Fibroblast of skin of scalp (primary cell): ENCODE measurements at places on chromosomes 12 and 14.

GRCh38 chr14:63670692-63671091 is 29.0 kb upstream of the WDR89 start:
- DNase-seq = no peak

DNA sequence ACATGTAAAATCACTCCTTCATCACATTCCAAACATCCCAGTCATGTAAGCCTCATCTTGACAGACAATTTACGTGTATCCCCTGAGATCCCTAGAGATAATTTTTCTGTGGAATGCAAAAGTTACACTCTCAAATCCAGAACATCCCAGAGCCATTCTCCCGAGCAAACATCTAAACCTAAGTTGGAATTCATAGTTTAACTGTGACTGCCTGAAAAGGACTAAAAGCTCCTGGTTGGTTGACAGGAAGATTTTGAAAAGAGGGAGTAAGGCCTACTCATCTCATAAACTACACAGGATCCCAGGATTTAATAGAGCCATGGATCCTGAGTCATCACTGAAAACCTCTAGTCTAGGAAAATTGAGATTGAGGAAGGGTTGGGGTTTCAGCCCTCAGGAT is 123.6 kb downstream of the SCN8A start:
- DNase-seq = peak; percentile 84

DNA sequence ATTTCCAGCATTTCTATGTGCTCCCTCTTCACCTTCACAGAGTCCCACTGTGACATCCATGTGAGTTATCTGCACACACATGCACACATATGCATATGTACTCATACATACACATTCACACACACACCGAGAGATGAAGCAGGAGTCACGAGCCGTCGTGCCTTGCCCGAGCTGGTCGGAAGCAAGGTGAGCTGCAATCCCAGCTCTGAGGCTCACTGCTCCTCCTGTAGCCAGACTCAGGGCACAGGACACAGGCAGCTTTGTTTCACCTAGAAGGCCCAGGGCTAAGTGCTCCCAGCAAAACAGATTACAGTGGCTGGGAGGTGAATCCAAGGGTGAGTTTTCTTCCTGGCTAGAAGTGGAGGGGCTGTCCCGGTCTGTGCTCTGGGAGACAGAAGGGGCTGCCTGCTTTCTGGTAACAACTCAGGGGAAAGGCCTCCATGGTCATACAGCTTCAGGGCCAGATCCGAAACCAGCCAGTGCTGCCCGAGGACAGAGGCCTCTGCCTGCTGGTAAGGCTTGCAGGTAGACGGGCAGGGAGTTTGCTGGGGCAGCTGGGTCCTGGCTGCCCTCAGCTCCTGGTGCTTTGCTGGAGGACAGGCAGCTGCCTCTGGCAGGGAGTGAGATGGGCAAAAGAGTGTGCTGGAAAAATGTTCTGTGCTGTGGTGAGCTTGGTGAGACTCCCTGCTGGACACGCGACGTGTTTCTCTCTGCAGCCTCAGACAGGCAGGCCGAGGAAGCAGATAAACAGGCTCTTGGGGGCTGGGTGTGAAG is 123.7 kb downstream of the CRACR2A start:
- no peak for DNase-seq

- no peak for DNase-seq
These were observed 30.5 kb downstream of the RPH3A start for GRCh38 chr12:112822056-112822455.

- no peak for DNase-seq
These were observed 7.7 kb downstream of the CSRP2 start for GRCh38 chr12:76871082-76871481.

DNA sequence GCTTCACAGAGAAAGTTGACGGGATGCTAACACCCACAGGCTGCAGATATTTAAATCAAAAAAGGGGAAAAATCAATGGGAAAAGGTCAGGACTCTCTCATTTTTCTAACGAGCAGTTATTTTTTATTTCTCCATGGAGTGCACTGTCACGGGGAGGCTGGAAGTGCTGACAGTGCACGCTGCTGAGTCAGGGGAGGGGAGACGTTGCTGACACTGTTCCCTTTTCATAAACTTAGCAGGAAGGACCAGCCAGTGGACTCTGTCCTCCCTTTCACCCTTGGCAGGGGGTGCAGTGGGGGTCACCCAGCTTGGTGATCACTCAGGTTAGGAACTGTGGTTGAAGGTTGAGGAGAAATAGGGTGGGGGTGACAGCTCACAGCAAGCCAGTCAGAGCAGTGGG is 65.6 kb upstream of the FUT8 start:
- DNase-seq = no peak

DNA sequence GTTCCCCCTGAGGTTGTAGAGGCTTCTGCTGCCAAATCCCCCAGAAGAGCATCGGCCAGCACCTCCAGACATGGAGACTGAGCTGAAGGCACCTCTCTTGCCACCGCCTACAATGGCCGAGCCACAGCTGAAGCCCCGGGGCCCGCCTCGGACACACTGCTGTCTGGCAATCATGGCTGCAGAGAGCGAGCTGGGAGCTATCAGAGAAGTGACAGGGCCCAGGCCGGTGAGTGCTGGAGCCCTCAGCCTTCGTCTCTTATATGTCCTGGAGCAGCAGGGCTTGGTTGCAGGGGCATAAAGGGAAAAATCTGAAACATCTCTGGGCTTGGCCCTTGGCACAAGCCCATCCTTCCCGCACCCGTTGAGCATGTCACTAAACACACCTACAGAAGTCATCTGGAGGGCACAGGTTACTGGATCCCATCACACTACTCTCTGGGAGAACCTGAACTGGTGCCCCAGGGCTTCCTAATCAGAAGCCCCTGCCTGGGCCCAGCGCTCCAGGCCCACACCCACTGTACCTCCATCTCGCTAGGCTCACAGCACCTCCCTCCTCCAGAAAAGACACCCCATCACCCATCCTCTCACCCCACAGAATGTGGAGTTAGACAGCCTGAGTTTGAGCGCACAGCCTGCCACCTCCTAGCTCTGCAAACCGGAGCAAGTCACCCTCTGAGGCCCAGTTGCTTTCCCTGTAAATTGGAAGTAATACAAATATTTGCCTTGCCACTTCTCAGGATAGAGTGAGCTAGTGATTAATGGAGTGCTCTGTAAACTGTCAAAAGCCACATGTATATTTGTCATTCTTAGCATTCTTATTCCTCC is at the start of gene KRT4:
Gene KRT4 (minus strand): TSS at position 232 of the 825 bp plus-strand sequence. CDS start 58 bp downstream, at position 174.
- peak; percentile 54 for DNase-seq

- DNase-seq = no peak
These were observed 5.4 kb downstream of the REC8 start for GRCh38 chr14:24177041-24177825.

- DNase-seq = no peak
These were observed 471 bp downstream of the MTRFR start for GRCh38 chr12:123233505-123234308.

GRCh38 chr12:97022536-97023230 is 115.6 kb downstream of the NEDD1 start:
- DNase-seq = no peak

DNA sequence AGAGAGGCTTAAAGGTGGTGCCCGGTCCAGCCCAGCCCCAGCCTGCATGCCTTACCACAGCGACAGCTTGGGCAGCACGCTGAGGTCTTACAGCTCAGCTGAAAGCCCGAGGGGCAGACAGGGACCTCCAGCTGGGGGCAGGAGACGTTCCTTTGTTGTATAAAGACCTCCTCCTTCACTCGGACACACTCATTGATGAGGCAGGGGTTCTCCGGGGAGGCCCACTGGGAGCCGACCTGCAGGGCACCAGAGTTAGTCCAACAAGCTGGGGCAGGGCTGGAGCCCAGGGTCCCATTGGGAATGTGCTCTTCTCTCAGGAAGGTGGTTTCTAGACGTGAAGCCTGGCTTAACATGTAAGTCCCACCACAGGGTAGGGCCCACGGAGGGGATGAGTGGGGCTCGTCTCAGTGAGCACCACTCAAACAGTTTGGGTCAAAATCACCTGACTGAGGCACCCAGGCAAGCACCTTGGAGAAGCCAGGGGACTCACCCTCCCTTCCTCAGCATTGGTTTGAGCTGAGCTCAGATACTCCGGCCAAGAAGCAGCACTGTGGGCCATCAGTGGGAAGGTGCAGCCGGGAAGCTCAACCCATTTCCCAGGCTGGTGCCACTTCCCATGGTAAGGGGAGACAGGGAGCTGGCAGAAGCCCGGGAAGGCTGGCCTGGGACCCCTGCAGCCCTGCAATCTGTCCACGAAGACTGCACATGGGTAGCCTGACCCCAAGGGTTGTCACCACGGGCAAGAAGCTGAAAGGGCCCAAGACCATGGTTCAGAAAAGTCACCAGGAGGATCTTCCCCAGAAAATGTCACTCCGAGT is 24.3 kb upstream of the ANO2 start:
- no peak for DNase-seq

GRCh38 chr12:25495331-25496097 is 57.6 kb downstream of the LMNTD1 start:
- peak; percentile 84 for DNase-seq

- no peak for DNase-seq
These were observed 184.0 kb downstream of the SRGAP1 start for GRCh38 chr12:64028541-64028940.

- peak; percentile 94 for DNase-seq
These were observed 183.1 kb downstream of the TMTC3 start for GRCh38 chr12:88325076-88325815.

- DNase-seq = no peak
These were observed 79.6 kb downstream of the MOK start for GRCh38 chr14:102225386-102225785.

DNA sequence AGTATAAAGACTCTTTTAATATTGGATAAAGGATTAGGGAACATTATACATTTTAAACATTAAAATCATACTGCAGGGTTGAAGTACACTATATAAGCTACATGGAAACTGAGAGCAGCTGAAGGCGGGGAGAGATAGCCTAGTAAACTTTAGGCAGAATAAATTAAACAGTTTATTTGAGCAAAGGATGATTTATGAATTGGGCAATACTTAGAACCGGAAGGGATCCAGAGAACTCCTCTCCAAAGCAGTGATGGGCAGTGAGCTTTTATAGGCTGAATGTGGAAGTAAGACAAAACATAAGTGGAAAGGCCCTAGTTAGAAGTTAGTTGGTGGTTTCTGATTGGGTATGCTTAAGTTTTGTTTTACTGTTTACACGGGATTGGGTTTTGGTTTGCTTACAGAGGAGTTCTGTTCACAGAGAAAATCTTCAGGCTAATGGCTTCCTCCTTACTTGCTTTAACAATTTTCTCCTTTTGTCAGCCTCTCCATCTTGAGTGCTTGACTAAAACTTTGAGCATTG is 18.9 kb downstream of the LEMD3 start:
- no peak for DNase-seq

GRCh38 chr12:60577607-60578006 is 981.8 kb downstream of the SLC16A7 start:
- DNase-seq = no peak

- no peak for DNase-seq
These were observed 54.3 kb upstream of the PYGL start for GRCh38 chr14:50998612-50999011.

- DNase-seq = no peak
These were observed 42.9 kb upstream of the PPM1H start for GRCh38 chr12:62977883-62978282.

DNA sequence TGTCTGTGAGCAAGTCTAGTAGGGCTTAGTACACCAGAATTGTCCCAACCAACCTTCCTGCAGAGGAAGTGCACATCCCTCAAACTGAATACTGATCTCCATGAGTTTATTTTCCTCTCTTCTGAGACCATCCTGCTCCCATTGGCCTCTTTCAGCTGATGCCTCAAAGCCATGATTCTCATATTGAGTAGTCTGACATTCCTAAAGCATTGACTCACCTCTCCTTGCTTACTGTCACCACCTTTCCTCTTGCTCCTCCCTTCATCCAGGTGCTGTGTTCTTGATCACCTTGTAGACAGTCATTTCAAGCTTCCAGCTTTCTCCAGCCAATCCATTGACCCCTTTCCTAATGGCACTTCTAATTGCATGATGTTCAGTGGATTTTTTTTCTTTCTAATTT is 583.7 kb upstream of the USP15 start:
- DNase-seq = no peak

DNA sequence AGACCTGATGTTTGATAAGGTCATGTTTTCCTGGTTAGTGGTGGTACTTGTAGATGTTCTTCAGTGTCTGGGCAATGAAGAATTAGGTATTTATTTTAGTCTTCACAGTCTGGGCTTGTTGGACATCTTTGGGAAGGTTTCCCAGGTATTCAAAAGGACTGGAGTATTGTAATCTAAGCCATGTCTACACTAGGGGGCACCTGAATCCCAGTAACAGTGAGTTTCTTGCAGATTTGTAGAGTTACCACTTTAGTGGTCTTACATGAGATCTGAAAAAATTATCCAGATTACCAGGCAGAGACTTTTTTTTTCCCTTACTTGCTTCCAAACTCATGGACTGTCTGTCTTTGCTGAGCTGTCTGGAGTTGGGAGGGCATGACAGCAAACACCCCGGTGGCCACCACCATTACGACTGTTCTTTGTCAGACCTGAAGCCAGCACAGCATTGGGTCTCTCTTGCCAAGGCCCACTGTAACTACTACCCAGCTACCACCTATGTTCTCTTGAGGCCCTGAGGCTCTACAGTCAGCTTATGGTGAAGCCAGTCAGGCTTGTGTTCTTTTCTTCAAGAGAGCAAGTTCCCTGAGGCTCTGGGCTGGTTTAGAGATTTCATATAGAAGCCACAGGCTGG is 820.7 kb upstream of the FBXO33 start:
- no peak for DNase-seq

DNA sequence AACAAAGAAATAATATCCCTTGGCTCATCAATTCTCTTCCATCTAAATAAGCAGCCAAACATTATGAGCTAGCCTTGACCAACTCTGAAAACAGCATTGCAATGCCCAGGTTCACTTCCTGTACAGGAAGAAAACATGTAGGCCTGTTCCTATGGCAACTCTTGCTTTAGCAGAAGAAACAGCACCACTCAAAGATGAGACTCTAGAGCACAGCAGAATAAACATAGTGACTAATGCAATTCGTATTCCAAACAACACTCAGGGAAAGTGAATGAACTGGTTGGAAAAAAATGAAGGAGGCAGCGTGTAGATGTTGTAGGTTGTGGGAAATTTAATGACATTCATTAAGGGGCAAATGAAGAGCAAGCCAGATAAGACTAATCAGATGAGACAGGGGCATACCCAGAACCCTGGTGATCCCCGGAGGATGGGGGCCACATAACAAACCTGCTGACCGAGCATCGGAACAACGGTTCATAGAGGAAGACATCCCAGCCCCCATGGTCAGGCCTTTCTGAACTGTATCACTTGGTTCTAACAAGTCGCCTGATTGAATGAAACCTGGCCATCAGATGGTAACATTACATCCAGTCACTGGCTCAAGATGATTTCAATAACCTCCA is 9.0 kb downstream of the ARHGDIB start:
- DNase-seq = peak; percentile 92
